CD8-positive, alpha-beta T cell (primary cell): ENCODE measurements at places on chromosomes 4 and X.

- DNase-seq, result no peak
Observed at GRCh38 chrX:149804102-149804501, 22.4 kb downstream of the MAGEA9 start.

DNA sequence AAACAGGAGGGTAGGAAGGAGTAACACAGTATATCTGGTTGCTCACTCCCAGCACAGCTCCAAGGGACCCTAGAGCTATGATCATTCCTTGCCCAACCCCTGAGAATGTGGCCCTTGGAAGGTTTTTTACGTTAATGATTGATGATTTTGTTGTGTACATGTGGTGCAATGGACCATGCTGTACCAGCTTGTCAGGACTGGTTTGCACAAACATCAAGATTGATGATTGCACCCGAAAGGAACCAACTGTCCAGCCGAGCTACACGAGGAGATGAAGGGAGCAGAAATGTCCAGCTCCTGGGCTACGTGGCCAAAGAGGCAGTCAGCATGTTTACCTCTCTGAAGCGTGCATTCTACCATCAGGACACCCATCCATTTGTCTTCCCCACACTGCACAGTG lies 83.2 kb upstream of the USP9X start:
- no peak for DNase-seq

- no peak for DNase-seq
Observed at GRCh38 chrX:10945498-10945897, 165.6 kb upstream of the HCCS start.

GRCh38 chrX:134737721-134738369 lies 79.6 kb upstream of the PLAC1 start:
- no peak for DNase-seq

GRCh38 chr4:48141048-48141447 lies 7.0 kb upstream of the TXK start:
- no peak for DNase-seq

- DNase-seq, result no peak
Observed at GRCh38 chr4:42088386-42088785, 64.1 kb downstream of the BEND4 start.

- no peak for DNase-seq
Observed at GRCh38 chrX:48816014-48816810, 10.1 kb upstream of the ERAS start.

DNA sequence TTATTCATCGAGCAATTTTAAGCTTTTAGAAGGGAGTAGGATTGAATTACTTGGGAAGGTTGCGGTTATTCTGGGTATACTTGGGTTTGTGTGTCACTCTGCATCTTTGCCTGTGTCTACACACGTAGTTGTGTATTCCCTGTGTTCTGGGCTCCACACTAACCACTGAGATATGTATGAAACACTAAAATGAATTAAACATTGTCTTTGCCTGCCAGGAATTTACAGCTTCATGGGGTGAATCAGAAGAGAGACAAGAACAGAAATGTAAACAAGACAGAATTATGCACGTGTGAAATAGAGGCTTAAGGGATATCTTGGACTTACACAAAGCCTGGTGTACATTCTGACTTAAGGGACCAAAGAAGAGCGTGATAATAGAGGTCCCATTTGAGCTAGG lies 228.5 kb downstream of the AFF2 start:
- DNase-seq, result no peak

GRCh38 chr4:8221476-8221875 lies 22.4 kb downstream of the SH3TC1 start:
- DNase-seq, result peak; percentile 52

DNA sequence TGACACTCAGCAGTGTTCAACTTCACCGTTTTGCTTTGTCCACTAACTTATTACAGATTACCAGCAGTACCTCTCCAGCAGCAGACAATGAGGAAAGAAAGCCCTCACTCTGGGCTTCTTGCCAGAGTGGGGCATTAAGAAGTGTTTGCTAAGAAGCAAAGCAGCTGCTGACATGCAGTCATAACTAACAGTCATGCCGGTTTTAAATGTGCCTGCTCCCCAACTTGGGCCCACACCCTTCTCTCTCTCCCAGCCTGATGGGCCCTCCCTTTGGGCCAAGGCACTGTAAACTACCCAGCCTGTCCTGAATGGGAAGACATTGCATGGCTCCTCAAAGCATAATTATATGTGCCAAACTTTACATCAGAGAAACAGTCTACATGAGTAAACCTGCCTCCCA lies 54.6 kb upstream of the HHIP start:
- no peak for DNase-seq

- no peak for DNase-seq
Observed at GRCh38 chrX:118220509-118220908, 103.9 kb upstream of the KLHL13 start.

DNA sequence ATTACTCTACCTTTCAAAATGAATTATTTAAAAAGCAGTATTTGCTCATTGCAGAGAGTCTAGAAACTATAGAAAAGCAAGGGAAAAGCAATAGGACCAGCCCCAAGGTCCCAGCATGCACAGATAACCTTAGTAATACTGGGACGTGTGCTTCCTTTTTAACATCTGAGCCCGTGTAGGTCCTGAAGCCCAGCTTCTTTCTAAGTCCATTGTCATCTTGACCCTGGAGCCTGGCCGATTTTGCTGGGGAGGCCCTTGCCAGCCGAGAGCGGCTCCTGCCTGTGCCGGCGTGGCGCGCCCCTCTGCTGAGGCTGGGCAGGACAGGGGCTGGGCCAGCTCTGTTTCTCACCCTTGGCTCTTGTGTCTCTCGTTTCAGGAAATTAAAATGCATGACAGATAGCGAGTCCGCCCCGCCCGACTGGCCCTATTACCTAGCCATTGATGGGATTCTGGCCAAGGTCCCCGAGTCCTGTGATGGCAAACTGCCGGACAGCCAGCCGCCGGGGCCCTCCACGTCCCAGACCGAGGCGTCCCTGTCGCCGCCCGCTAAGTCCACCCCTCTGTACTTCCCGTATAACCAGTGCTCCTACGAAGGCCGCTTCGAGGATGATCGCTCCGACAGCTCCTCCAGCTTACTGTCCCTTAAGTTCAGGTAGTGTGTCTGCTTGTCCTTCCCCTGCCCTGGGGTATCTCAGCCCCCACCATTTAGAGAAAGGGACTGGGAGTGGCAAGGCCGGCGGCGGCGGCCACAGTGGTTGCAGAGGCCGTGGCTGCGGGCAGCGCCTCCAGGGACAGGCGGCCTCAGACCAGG lies 4.1 kb downstream of the MSANTD1 start:
- no peak for DNase-seq

- no peak for DNase-seq
Observed at GRCh38 chr4:26388671-26389070, 67.9 kb downstream of the RBPJ start.

GRCh38 chr4:184588893-184589292 lies 60.4 kb downstream of the CASP3 start:
- DNase-seq, result no peak

GRCh38 chrX:66053414-66053813 lies 13.5 kb upstream of the VSIG4 start:
- no peak for DNase-seq

DNA sequence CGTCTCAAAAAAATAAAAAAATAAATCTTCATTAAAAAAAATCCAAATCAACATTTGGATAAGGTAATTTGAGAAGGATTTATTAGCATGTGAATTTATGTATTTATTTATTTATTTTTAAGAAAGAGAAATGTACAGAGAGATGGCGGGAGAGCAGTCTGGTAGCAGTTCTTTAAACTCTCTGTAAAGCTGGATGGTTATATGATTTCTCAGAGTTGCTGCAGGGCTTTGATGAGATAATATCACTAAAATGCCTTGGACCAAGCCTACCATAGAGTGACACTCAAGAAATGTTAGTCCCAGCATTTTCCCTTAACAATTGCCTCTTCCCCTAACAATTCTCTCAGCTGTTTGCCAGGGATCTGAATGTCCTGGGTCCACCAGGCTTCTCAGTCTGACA lies 103.4 kb upstream of the LNX1 start:
- no peak for DNase-seq

- no peak for DNase-seq
Observed at GRCh38 chr4:79851625-79852304, 221.3 kb downstream of the ANTXR2 start.

DNA sequence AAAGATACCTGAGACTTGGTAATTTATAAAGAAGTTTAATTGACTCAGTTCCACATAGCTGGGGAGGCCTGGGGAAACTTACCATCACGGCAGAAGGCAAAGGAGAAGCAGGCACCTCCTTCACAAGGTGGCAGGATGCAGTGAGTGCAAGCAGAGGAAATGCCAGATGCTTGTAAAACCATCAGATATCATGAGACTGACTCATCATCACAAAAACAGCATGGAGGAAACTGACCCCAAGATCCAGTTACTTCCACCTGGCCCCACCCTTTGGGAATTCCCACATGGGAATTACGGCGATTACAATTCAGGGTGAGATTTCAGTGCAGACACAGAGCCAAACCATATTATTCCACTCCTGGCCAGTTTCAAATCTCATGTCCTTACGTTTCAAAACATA lies 514.7 kb upstream of the SPANXN1 start:
- DNase-seq, result no peak

DNA sequence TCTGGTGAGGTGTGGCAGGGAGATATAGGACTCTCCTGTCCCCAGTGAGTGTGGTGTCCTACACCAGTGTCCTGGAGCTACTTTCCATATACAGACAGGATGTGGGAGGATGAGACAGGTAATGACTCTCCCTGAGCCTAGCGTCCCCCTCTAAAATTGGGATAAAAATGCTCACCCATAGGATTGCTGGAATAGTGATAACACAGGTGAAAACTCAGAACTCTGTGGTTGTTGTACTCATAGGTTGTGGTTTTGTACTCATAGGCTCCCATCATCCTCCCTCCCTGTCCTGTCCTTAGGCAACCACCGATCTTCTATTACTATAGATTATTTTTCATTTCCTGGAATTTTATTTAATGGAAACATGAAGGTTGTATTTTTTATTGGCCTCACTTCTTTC lies 60.7 kb upstream of the NXF3 start:
- no peak for DNase-seq

- no peak for DNase-seq
Observed at GRCh38 chrX:71556036-71556435, 22.2 kb upstream of the GCNA start.

DNA sequence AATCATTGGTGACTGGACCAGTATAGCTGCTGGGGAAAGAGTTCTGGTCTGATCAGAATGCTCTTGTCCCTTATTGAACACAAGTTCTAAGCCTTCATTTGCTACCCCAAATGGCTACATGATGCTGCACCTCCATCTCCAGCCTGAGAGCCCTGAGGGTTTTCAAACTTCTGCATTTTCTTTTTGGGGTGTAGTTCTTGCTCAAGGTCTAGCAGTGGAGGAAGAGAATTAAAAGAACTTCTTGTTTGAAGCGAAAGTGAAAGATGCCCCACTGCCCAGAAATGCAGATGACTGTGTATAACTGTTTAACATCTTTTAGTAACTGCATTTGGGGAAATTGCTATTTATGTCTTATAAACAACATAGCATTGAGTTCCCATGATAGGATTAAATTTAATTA lies 38.5 kb downstream of the LAMTOR3 start:
- no peak for DNase-seq

- DNase-seq, result no peak
Observed at GRCh38 chr4:128940971-128941370, 131.5 kb downstream of the JADE1 start.

DNA sequence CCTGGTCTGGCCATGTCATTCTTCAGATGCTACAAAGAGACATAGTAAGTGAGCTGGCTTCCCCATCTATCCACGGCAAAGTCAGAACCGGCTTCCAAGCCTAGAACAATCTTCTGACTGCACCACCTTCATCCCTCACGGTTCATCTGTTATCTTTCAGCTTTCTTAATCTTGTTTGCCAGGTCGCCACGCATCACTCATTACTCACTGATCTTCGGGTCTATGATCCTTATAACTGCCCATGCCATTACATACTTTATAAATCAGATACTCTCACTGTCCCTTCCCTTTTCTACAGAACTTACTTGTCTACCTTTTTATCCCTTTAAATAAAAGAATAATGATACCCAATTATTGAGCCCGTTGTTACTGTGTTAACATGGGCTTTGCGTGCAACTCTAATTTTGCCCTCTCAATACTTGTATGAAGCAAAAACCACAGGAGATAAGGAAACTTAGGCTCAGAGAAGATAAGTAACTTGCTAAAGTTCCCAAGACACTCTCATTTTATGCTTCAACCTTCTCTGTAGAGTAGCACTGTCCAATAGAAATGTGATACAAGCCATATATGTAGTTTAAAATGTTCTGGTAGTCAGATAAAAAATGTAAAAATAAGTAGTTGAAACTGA lies 171.7 kb downstream of the AMELX start:
- no peak for DNase-seq

DNA sequence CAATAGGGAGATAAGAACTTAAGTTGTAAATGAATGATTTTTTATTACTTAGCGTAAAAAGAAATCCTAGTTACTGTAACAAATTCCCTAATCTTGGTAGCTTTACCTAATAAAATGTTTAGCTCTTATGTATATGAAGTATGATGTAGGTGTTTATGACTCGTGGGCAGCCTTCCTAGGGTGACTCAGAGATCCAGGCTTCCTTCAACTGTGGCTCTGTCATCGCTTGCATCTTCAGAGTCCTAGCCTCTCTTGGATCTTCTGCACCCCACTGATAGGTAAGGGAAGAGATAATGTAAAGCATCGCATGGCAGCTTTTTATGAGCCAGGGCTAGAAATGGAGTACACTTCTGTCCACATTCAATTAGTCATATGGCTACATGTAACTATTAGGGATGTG lies 165.6 kb upstream of the GLRA2 start:
- DNase-seq, result no peak

- no peak for DNase-seq
Observed at GRCh38 chr4:22670956-22671355, 21.8 kb upstream of the GBA3 start.

DNA sequence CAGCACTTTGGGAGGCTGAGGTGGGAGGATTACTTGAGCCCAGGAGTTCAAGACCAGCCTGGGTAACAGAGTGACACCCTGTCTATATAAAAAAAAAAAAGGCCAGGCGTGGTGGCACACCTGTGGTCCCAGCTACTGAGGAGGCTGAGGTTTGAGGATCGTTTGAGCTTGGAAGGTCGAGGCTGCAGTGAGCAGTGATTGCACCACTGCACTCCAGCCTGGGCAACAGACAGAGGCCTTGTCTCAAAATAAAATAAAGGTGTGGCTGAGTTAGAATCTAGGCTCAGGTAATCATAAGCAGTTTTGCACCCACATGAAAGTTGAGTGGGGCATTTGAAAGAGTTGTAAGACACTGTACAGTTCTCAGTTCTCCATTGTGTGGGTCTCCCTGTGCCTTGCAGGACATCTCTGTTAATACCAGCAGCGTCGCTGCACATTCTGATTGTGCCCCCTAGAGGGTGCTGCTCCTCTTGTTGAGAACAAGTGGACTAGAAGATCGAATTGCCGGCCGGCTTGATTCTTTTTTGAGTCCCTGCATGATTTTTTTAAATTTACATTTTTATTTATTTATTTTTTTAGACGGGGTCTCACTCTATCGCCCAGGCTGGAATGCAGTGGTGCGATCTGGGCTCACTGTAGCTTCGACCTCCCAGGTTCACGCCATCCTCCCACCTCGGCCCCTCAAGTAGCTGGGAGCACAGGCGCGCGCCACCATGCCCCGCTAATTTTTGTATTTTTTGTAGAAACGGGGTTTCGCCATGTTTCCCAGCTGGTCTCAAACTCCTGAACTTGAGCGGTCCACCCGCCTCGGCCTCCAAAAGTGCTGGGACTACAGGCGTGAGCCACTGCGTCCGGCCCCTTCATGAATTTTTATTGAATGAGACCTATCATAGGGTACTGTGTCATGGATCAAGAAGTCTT lies 73.6 kb upstream of the RBMX start:
- peak; percentile 15 for DNase-seq
